Esophagus squamous epithelium (tissue), 5 donors: ENCODE measurements at places on chromosomes 4 and X.

GRCh38 chr4:98739751-98740150 lies 81.3 kb upstream of the TSPAN5 start:
- no peaks in the 10 kb centered on the region for H3K27me3 ChIP-seq
- no peak for DNase-seq
- no peak overlapping the region for H3K27ac ChIP-seq

GRCh38 chrX:31225819-31226218 lies 154.0 kb upstream of the FTHL17 start:
- H3K4me1 ChIP-seq: no peaks in the 10 kb centered on the region
- H3K27me3 ChIP-seq: no peaks in the 10 kb centered on the region
- no peak for DNase-seq
- H3K27ac ChIP-seq: no peak overlapping the region
- no peak overlapping the region for H3K4me3 ChIP-seq
- no peaks in the 10 kb centered on the region for H3K36me3 ChIP-seq

- H3K27me3 ChIP-seq: no peaks in the 10 kb centered on the region
- DNase-seq: no peak
- no peak overlapping the region for H3K27ac ChIP-seq
- no peak overlapping the region for H3K4me3 ChIP-seq
- H3K4me1 ChIP-seq: no peaks in the 10 kb centered on the region
Observed at GRCh38 chrX:39361736-39362135, 560.5 kb downstream of the MID1IP1 start.

DNA sequence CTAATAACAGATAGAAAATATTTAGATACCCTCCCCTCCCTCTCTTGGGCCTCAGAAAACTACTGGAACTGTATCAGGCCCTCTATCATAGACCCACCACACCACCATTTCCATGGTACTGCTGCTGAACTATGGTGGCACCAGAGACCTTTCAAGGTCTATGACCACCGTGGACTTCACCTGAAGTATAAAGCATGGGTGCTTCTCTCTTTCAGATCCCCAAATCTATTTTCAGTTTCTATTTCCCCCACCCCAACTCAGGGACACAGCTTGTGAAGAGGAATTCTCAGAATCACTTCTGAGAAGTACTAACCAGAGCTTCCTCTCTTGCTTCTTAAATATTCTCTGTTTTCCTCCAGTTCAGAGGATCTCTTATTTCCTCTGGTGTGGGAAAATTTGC lies 840.8 kb upstream of the HTR2C start:
- DNase-seq: no peak
- no peak overlapping the region for H3K27ac ChIP-seq
- H3K4me3 ChIP-seq: no peak overlapping the region
- no peaks in the 10 kb centered on the region for H3K36me3 ChIP-seq

DNA sequence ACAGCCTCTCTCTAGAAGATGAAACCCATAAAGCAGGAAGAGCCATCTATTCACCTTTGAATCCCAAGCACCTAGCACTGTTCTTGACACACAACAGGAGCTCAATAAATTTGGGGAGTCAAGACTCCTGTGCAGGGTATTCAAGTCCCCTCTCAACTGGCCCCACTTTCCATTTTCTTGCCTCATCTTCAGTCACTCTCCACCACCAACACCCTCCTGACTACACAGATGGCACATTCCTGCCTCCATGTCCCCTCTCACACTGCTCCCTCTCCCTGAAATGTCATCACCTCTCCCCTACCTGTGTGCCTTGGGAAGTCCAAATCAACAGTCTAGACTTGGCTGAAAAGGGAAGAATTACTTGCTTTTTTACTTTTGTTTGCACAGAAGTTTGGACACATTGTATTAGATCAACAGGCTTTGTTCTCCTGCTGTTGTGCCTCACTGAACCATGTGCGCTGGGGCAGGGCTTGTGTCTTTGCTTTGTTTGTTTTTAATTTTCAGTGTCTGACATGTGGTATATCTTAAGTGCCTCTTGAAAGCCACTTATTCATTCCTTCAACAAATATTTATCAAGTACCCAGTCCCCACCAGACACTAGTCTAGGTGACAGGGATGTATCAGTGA lies 85.1 kb downstream of the APBB2 start:
- H3K4me1 ChIP-seq: peaks cover 47% of the 10 kb centered on the region
- H3K4me3 ChIP-seq: no peak overlapping the region
- no peak for DNase-seq
- H3K36me3 ChIP-seq: no peaks in the 10 kb centered on the region
- H3K27me3 ChIP-seq: no peaks in the 10 kb centered on the region

GRCh38 chr4:158873795-158874401 lies 105.1 kb downstream of the FNIP2 start:
- DNase-seq: no peak
- no peaks in the 10 kb centered on the region for H3K27me3 ChIP-seq
- H3K4me1 ChIP-seq: no peaks in the 10 kb centered on the region
- H3K4me3 ChIP-seq: no peak overlapping the region
- H3K36me3 ChIP-seq: no peaks in the 10 kb centered on the region
- H3K27ac ChIP-seq: no peak overlapping the region

- H3K4me3 ChIP-seq: no peak overlapping the region
- no peak for DNase-seq
- no peaks in the 10 kb centered on the region for H3K4me1 ChIP-seq
- H3K27ac ChIP-seq: no peak overlapping the region
- no peaks in the 10 kb centered on the region for H3K27me3 ChIP-seq
Observed at GRCh38 chrX:5528057-5528456, 700.6 kb downstream of the NLGN4X start.

GRCh38 chr4:76055016-76055415 lies 19.1 kb upstream of the CXCL11 start:
- H3K4me1 ChIP-seq: no peaks in the 10 kb centered on the region
- no peaks in the 10 kb centered on the region for H3K36me3 ChIP-seq
- no peaks in the 10 kb centered on the region for H3K27me3 ChIP-seq
- no peak for DNase-seq

GRCh38 chr4:8373270-8373972 lies 67.1 kb downstream of the ACOX3 start:
- H3K27ac ChIP-seq: no peak overlapping the region
- H3K27me3 ChIP-seq: no peaks in the 10 kb centered on the region
- H3K36me3 ChIP-seq: peaks cover 90% of the 10 kb centered on the region
- H3K4me1 ChIP-seq: no peaks in the 10 kb centered on the region
- no peak overlapping the region for H3K4me3 ChIP-seq
- no peak for DNase-seq

DNA sequence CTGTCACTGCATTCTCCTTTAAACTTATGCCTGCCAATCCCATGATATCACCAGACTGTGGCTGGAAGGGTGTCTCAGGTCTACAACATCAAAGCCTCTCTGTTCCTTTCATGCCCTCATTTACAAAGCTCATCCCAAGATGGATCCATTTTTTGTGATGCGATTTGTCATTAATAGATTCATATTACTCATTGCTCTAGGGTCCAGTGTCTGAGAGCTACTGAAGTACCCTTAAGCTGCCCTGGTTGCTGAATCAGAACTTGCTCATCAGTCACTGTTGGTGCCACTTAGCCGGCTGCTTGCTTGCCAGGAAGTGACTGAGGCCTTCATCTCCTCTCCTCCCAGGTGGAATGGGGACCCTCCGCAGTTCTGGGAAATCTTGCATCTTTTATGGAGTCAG lies 395.5 kb upstream of the BOD1L1 start:
- H3K36me3 ChIP-seq: no peaks in the 10 kb centered on the region
- DNase-seq: no peak
- H3K4me3 ChIP-seq: no peak overlapping the region
- H3K27ac ChIP-seq: no peak overlapping the region
- H3K4me1 ChIP-seq: no peaks in the 10 kb centered on the region

DNA sequence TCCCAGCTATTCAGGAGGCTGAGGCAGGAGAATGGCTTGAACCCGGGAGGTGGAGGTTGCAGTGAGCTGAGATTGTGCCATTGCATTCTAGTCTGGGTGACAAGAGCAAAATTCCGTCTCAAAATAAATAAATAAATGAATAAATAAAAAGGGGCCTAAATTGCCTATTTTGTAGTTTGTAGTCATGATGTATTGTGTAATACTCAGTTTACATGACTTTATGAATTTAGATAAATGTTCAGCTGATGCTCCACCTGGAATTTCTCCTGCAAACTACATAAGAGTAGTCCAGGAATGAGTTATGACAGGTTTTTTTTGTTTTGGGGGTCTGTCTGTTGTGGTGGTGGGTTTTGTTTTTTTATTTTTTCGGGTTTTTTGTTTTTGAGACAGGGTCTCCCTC lies 31.1 kb downstream of the RBMX start:
- H3K4me3 ChIP-seq: no peak overlapping the region
- H3K36me3 ChIP-seq: no peaks in the 10 kb centered on the region
- DNase-seq: no peak
- H3K27me3 ChIP-seq: no peaks in the 10 kb centered on the region

- no peaks in the 10 kb centered on the region for H3K36me3 ChIP-seq
- no peak overlapping the region for H3K27ac ChIP-seq
- H3K4me3 ChIP-seq: no peak overlapping the region
- no peak for DNase-seq
Observed at GRCh38 chr4:149048451-149049143, 606.4 kb upstream of the NR3C2 start.

DNA sequence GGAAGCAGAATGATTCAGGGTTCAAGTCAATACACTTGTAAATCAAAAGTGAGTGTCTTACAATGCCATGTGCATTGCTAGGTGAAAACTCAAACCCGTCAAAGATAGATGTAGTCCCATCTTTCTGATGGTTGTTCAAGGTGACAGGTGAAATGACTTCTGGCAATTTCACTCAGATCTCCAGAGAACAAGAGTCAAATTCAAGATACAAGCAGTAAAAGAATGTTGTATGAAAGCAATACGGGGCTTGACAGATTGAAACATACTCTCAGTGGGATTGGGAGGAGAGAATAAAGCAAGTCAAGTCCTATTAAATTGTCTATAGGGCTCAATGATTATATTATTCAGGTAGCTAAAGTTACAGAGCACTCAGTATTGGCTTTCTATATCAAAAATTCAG lies 105.1 kb upstream of the ANXA10 start:
- H3K4me1 ChIP-seq: no peaks in the 10 kb centered on the region
- H3K27ac ChIP-seq: no peak overlapping the region
- no peak for DNase-seq
- H3K27me3 ChIP-seq: no peaks in the 10 kb centered on the region

DNA sequence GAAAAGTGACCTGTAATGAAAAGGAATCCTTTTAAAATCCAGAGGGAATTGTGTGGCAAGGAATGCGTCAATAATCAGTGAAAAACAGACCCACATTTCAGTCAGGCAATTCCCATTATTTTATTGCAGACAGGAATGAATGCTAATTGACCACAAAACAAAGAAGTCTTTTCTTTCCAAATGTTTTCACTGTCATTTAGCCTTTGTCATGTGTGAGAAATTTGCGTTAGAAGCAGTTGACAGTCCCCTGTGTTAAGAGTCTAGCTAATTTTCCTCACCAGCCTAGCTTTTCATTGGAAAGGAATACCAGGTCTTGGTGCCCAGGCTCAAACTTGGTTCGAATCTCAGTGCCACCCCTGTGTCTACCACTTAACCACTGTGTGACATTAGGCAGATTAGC lies 83.4 kb downstream of the KIT start:
- H3K4me1 ChIP-seq: no peaks in the 10 kb centered on the region
- DNase-seq: no peak
- no peaks in the 10 kb centered on the region for H3K36me3 ChIP-seq
- no peak overlapping the region for H3K4me3 ChIP-seq
- no peaks in the 10 kb centered on the region for H3K27me3 ChIP-seq

GRCh38 chr4:154464654-154465053 lies 26.9 kb downstream of the DCHS2 start:
- no peaks in the 10 kb centered on the region for H3K36me3 ChIP-seq
- H3K27ac ChIP-seq: no peak overlapping the region

GRCh38 chrX:44822601-44823000 lies 21.2 kb upstream of the DUSP21 start:
- no peaks in the 10 kb centered on the region for H3K4me1 ChIP-seq
- H3K36me3 ChIP-seq: no peaks in the 10 kb centered on the region
- no peak for DNase-seq
- no peak overlapping the region for H3K27ac ChIP-seq
- no peaks in the 10 kb centered on the region for H3K27me3 ChIP-seq

- no peak overlapping the region for H3K4me3 ChIP-seq
- no peak overlapping the region for H3K27ac ChIP-seq
- DNase-seq: no peak
- no peaks in the 10 kb centered on the region for H3K36me3 ChIP-seq
- H3K27me3 ChIP-seq: no peaks in the 10 kb centered on the region
Observed at GRCh38 chrX:104347860-104348259, 93.1 kb upstream of the ESX1 start.
